ENCODE measurements at places on chromosomes 5 and 9. TPM values are rescaled to one million over a fixed set of nuclear protein-coding genes. Genes with fewer than 3 reads are reported as not detected.

- no peak for DNase-seq
- H3K4me3 ChIP-seq = no peak overlapping the region
- no peak overlapping the region for H3K27ac ChIP-seq
- no peaks in the 10 kb centered on the region for H3K36me3 ChIP-seq
- no peaks in the 10 kb centered on the region for H3K27me3 ChIP-seq
Observed at GRCh38 chr9:115985657-115986056, 167.9 kb upstream of the PAPPA start.

DNA sequence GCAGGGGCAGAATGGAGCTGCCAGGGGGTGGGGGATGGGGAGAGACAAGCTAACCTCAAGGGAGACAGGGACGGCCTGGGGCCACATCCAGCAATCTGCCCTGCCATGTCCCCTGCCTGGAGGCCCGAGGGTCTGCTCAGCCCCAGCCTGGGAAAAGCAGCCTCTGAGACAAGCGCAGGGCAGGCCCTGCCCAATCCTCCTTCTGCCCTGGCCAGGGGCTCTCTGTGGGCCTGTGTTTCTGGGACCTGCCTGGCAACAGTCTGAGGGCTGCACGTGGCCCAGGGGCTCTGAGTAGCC is 13.9 kb upstream of the QSOX2 start:
- H3K27ac ChIP-seq = no peak overlapping the region
- peaks cover 30% of the 10 kb centered on the region for H3K27me3 ChIP-seq
- DNase-seq = no peak
- no peaks in the 10 kb centered on the region for H3K4me1 ChIP-seq

GRCh38 chr5:113900816-113901215 is 387.3 kb downstream of the YTHDC2 start:
- no peaks in the 10 kb centered on the region for H3K4me1 ChIP-seq
- no peaks in the 10 kb centered on the region for H3K27me3 ChIP-seq
- DNase-seq = no peak
- H3K36me3 ChIP-seq = no peaks in the 10 kb centered on the region

GRCh38 chr5:118095115-118095514 is 893.2 kb downstream of the DTWD2 start:
- no peak overlapping the region for H3K27ac ChIP-seq
- H3K4me1 ChIP-seq = no peaks in the 10 kb centered on the region
- H3K36me3 ChIP-seq = no peaks in the 10 kb centered on the region
- DNase-seq = no peak
- no peak overlapping the region for H3K4me3 ChIP-seq

DNA sequence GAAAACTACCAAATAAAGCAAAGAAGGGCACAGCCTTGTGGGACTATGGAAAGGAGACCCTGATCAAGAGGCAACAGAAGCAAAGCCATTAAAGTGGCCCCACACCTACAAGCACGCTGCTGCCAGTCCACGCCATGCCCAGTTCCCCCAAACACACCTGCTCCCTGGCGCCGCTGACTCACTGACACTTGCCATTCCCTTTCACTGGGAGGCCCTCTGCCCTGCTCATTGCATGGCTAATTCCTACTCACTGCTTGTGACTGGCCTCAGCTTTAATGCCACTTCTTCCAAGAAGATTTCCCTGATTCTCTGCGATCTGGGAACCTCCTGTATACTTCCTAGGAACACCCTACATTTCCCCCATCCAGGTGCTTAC is 71.2 kb upstream of the TAF1L start:
- H3K27ac ChIP-seq = no peak overlapping the region
- no peak overlapping the region for H3K4me3 ChIP-seq
- no peaks in the 10 kb centered on the region for H3K27me3 ChIP-seq
- no peaks in the 10 kb centered on the region for H3K4me1 ChIP-seq
- H3K36me3 ChIP-seq = no peaks in the 10 kb centered on the region

- H3K4me1 ChIP-seq = no peaks in the 10 kb centered on the region
- H3K27ac ChIP-seq = no peak overlapping the region
- no peaks in the 10 kb centered on the region for H3K36me3 ChIP-seq
- no peak overlapping the region for H3K4me3 ChIP-seq
- DNase-seq = no peak
- no peaks in the 10 kb centered on the region for H3K27me3 ChIP-seq
Observed at GRCh38 chr9:126549246-126550006, 64.3 kb upstream of the LMX1B start.

DNA sequence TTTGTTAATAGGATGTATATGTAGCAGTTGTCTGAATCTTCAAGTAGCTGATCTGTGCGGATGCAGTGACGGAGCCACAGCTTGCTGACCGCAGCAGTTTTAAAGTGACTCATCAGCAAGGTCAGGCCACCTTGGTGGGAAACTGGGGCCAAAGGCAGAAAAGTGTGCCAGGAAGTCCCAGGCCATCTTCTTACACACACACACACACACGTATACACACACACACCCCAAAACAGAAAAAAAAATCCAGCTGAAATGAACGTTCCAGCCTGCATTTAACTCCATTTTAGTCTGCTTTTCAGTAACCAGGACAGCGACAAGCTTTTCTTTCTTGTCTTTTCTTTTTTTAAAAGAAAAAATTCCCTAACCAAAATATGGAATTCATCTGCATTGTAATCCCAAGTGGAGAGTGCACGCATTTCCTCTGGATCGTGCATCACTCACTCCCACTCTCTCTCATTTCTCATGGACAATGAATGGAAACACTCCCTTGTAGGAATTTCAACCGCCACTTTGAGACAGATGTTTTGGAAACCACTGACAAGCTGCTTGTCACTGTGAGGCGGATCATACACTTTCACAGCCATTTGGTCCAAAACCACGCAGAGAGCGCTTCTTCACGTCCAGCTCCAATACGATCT is 103.9 kb downstream of the LHFPL2 start:
- H3K27me3 ChIP-seq = no peaks in the 10 kb centered on the region
- no peaks in the 10 kb centered on the region for H3K36me3 ChIP-seq
- DNase-seq = no peak
- no peaks in the 10 kb centered on the region for H3K4me1 ChIP-seq
- no peak overlapping the region for H3K27ac ChIP-seq
- no peak overlapping the region for H3K4me3 ChIP-seq

- no peak overlapping the region for H3K4me3 ChIP-seq
- H3K27ac ChIP-seq = no peak overlapping the region
- peaks cover 6% of the 10 kb centered on the region for H3K4me1 ChIP-seq
Observed at GRCh38 chr9:129630967-129631673, 5.2 kb downstream of the NTMT1 start.

GRCh38 chr9:134390947-134391318 is 64.7 kb downstream of the RXRA start:
- H3K27ac ChIP-seq = peak overlapping the region; percentile 99
- no peaks in the 10 kb centered on the region for H3K27me3 ChIP-seq
- no peak for DNase-seq
- peaks cover 32% of the 10 kb centered on the region for H3K4me1 ChIP-seq

DNA sequence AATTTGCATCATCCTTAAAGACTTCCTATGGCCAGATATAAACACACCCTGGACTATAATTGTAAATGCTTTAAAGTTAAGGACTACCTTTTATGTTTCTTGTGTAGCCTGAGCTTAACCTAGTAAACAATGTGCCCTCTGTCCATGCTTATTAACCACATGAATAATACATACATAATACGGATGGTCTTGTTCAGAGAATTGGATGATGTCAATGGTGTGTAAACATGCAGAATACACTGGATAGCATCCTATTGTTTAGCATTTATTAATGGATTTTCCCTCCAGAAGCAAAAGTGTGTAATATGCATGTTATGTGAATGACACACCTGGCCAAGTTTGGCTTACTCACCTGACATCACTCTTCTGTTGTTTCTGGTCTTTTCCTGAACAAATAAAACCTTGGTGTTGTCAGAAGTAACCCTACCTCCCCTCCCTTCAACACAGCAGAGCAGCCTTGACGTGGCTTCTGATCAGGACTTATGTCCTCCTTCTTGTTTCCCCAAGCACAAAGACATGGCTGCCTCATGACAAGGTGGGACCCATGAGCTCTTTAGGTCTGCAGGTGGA is 517.9 kb downstream of the MTRR start:
- H3K27ac ChIP-seq = no peak overlapping the region
- no peak overlapping the region for H3K4me3 ChIP-seq
- DNase-seq = no peak
- no peaks in the 10 kb centered on the region for H3K27me3 ChIP-seq
- H3K4me1 ChIP-seq = no peaks in the 10 kb centered on the region

GRCh38 chr5:105238561-105238960 is 1676.0 kb upstream of the NUDT12 start:
- no peak overlapping the region for H3K27ac ChIP-seq
- H3K4me3 ChIP-seq = no peak overlapping the region
- no peaks in the 10 kb centered on the region for H3K36me3 ChIP-seq
- no peak for DNase-seq
- H3K27me3 ChIP-seq = no peaks in the 10 kb centered on the region

GRCh38 chr9:35397216-35397698 is 92.7 kb upstream of the RUSC2 start:
- no peak for DNase-seq
- H3K36me3 ChIP-seq = no peaks in the 10 kb centered on the region
- no peak overlapping the region for H3K27ac ChIP-seq

- H3K4me3 ChIP-seq = no peak overlapping the region
- H3K27ac ChIP-seq = no peak overlapping the region
- no peaks in the 10 kb centered on the region for H3K36me3 ChIP-seq
- H3K4me1 ChIP-seq = no peaks in the 10 kb centered on the region
- no peak for DNase-seq
Observed at GRCh38 chr9:98930792-98931191, 12.9 kb upstream of the COL15A1 start.

GRCh38 chr9:134432471-134432870 is 106.2 kb downstream of the RXRA start:
- peaks cover 4% of the 10 kb centered on the region for H3K36me3 ChIP-seq
- H3K4me3 ChIP-seq = no peak overlapping the region
- no peak for DNase-seq
- H3K27me3 ChIP-seq = no peaks in the 10 kb centered on the region

GRCh38 chr5:136682986-136683385 is 317.6 kb upstream of the TRPC7 start:
- no peak overlapping the region for H3K4me3 ChIP-seq
- H3K27me3 ChIP-seq = no peaks in the 10 kb centered on the region
- H3K27ac ChIP-seq = no peak overlapping the region
- no peak for DNase-seq

DNA sequence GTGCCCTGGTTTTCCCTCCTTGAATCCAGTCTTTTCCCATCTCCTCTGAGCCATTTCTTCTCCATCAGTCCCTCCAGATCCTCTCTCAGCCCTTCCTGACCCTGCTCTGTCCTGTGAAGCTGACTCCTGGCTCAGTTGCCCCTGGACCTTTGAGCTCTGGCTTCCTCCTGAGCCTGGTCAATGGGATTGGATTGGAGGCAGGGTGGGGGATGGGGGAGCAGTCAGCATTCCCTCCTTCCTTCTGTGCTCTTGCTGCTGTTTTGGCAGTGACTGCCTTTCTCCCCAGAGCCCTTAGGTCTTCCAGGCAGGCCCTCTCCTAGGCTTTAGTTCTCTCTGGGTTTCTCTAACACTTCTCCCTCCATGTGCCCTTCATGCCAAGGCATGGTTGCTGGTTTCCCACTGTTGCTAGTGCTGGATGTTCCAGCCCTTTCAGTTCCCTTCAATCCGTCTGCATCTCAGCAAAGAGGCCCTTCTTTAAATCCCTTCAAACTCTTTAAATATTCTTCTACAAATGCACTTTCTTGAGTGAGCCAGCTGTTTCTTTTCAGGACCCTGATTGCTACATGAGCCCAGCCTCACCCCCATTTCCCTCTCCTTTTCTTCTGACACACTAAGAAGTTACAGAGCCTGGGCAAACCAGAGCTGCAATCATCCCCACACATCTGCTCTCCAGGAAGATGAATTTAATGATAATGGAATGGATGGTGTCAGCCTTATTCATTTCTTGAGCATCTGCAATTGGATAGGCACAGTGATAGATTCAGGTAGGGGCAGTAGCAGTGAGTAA is 2.2 kb downstream of the TNFSF15 start:
- H3K27ac ChIP-seq = no peak overlapping the region
- H3K36me3 ChIP-seq = no peaks in the 10 kb centered on the region
- H3K4me3 ChIP-seq = no peak overlapping the region
- H3K4me1 ChIP-seq = peaks cover 10% of the 10 kb centered on the region

GRCh38 chr9:25418974-25419373 is 259.3 kb downstream of the TUSC1 start:
- no peaks in the 10 kb centered on the region for H3K36me3 ChIP-seq
- no peak overlapping the region for H3K27ac ChIP-seq
- no peaks in the 10 kb centered on the region for H3K4me1 ChIP-seq
- H3K4me3 ChIP-seq = no peak overlapping the region

DNA sequence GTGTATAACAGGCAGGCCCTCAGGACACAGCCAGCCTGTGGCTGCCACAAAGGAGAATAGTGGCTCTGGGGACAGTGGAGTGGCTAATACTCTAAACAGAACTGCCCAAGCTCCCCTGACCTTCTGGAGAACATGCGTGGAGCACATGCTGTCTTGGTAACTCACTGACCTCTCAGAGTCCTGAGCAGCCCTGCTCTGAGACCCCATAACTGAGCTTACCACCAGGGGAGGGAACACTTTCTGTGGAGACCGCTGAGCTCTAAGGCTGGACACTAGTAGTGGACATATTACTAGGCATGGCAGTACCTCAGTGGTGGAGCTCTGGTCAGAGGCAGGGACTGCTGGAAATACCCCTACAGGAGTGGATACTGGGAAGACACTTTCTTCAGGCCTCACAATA is 60.2 kb upstream of the SPTLC1 start:
- peaks cover 24% of the 10 kb centered on the region for H3K27me3 ChIP-seq
- no peak overlapping the region for H3K27ac ChIP-seq
- H3K4me1 ChIP-seq = no peaks in the 10 kb centered on the region

GRCh38 chr5:92835712-92836111 is 745.3 kb downstream of the NR2F1-AS1 start:
- no peak for DNase-seq
- no peaks in the 10 kb centered on the region for H3K27me3 ChIP-seq
- H3K4me3 ChIP-seq = no peak overlapping the region
- H3K36me3 ChIP-seq = no peaks in the 10 kb centered on the region
- no peak overlapping the region for H3K27ac ChIP-seq

DNA sequence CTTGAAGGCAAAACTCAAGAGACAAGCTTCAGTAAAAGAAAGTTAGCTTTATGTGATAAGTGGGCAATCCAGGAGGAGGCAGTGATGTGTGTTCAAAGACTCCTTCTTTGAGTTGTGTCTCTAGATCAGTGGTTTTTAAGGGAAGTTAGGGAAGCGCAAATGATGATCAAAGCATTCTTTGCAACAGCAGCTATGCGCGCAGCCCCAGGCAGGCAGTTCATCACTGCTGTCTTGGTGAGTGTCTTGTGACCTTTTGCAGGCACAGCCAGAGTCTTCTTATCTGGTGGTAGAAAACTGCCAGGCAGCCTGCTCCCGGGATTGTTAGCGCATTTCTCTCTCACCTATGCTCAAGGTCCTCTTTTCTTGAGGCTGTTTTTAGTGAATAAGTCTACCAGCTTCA is 40.3 kb upstream of the CLK4 start:
- H3K4me3 ChIP-seq = no peak overlapping the region
- H3K4me1 ChIP-seq = no peaks in the 10 kb centered on the region
- no peaks in the 10 kb centered on the region for H3K36me3 ChIP-seq

IFNK gene
- total RNA-seq = not detected

TMEM215 gene
- not detected for total RNA-seq

CACFD1 gene
- 5.2 TPM for total RNA-seq

SLC4A9 gene
- not detected for total RNA-seq

GPR150 gene
- 2.2 TPM for total RNA-seq

HRH2 gene
- 5.5 TPM for total RNA-seq

Data from T-cell (primary cell).